D721Med (cell line): ENCODE measurements at places on chromosomes 16 and 17.

- DNase-seq = no peak
Measured at GRCh38 chr16:20216591-20217217, 110.6 kb downstream of the GP2 start.

DNA sequence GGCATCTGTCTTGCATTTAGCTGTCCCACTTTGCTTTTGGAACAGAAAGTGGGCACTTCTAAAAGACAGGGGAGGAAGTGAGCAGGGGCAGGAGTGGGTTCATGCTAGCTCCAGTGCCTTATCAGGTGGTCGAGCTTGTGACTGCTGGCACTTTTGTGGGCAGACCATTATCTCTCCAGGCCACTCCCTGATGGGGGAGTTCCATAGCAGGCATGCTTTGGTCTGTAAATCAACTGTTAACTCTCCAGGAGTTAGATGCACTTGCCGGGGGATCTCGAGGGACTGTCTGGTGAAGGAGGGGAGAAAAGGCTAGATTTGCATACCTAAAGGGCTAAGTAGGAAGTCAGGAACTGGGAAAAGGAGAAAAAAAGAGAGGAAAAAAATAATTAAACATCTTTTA is 9.3 kb upstream of the CARD14 start:
- DNase-seq = no peak

GRCh38 chr17:37092701-37093100 is 143.9 kb downstream of the AATF start:
- DNase-seq = no peak

DNA sequence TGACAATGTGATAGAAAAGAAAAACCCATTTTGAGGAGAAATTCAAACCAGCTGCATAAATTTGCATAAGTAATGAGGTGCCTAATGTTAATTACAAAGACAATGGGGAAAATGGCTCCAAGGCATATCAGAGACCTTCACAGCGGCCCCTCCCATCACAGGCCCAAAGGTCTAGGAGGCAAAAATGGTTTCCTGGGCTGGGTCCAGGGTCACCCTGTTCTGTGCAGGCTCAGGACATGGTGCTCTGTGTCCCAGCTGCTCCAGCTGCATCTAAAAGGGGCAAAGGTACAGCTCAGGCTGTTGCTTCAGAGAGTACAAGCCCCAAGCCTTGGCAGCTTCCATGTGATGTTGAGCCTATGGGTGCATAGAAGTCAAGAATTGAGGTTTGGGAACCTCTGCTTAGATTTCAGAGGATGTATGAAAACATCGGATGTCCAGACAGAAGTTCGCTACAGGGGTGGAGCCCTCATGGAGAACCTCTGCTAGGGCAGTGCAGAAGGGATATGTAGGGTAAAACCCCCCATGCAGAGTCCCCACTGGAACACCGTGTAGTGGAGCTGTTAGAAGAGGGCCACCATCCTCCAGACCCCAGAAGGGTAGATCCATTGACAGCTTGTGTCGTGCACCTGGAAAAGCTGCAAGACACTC is 40.6 kb downstream of the IKZF3 start:
- no peak for DNase-seq

- DNase-seq = no peak
Measured at GRCh38 chr17:50426814-50427787, 1.1 kb downstream of the ACSF2 start.

GRCh38 chr16:89364606-89365005 is 125.8 kb downstream of the ANKRD11 start:
- no peak for DNase-seq
